Natural killer cell treated with Interleukin-12 subunit alpha and Interleukin-12 subunit beta and Interleukin-15 and Interleukin-18, amount 100 ng/mL, for 72 hours (primary cell): ENCODE measurements at places on chromosomes 12 and 14.

- no peak for DNase-seq
- H3K4me1 ChIP-seq = peaks cover 20% of the 10 kb centered on the region
- H3K27ac ChIP-seq = no peak overlapping the region
- H3K4me3 ChIP-seq = no peak overlapping the region
- peaks cover 26% of the 10 kb centered on the region for H3K27me3 ChIP-seq
Measured at GRCh38 chr12:24944601-24944975, 4.3 kb downstream of the BCAT1 start.

DNA sequence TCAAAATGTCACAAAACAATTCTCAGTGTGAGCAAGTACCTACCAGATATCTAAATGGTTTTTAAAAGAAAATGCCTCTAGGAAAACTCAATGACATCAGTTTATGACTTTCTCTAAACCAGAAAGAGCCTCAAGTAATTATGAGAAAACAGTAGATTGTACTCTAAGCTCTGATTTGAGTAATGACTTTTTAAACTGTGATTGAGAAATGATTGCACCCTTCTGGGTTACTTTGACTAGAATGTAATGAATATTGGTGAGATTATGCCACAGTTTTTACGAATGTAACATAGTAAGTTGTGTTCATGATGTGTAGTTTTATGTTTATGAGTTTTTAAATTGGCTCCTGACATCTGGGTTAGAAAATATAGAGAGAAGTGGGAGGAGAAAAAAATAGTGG, 68.8 kb downstream of the ALX1 start:
- no peak for DNase-seq
- H3K4me1 ChIP-seq = no peaks in the 10 kb centered on the region
- no peak overlapping the region for H3K27ac ChIP-seq
- no peaks in the 10 kb centered on the region for H3K27me3 ChIP-seq

DNA sequence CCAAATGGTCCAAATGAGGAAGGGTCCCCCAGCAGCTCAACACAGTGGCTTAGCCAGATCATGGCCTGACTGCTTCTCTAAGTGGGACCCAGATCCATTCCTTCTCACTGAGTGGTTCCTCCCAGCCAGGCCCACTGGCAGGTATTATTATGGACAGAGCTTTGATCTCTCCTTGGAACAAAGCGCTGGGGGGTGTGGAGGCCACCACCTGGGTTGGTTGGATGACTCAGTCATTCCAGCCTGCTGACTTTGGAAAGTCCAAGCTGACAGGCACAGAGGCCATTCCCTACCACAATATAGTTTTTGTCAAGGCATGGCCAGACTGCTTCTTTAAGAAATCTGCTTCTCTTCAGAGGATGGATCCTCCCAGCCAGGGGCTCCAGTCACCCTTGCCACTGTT, 341.1 kb downstream of the BTG1 start:
- no peaks in the 10 kb centered on the region for H3K27me3 ChIP-seq
- H3K27ac ChIP-seq = no peak overlapping the region
- peaks cover 27% of the 10 kb centered on the region for H3K36me3 ChIP-seq
- no peak overlapping the region for H3K4me3 ChIP-seq

DNA sequence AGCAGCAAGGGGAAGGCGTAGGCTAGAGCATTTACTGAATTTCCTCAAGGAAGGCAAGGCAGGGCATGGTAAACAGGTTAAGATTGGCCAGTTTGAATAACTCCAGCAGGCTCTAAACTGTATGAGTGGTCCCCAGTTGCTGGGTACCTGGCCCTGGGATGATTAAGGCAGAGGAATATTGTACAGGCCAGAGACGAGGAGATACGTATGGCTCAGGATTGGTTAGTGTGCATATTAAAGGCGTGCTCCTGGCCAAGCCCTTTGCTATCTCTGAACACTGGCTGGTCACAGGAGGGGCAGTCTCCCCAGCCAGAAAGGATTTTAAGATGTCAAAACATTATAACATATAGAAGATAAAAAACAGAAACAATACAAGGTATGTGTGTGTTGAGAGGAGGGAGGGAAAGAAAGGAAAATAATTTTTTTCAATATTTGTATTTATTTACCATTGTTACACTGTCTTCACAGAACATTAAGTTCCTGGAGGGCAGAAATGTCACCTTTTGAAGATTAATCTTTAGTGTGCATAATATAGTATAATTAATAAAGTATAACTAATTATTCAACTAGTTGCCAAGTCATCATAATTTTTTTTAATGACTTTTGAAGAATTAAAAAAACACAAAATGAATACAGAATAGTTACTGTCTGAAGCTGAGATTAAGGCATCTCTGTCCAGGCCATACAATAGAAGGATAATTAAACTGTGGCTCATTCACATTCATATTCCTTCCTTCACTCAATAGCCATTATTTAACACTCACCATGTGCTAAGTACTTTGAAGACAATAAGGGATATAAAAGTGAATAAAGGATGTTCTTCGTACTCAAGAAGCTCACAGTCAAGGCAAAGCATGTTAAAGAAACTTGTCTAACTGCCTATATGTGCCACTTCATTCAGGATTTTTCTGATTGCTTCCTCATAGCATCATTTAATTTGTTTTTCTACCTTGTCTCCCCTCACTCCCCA, 41.9 kb downstream of the DCP1B start:
- peaks cover 18% of the 10 kb centered on the region for H3K36me3 ChIP-seq
- no peak overlapping the region for H3K27ac ChIP-seq
- no peaks in the 10 kb centered on the region for H3K4me1 ChIP-seq
- DNase-seq = no peak
- no peak overlapping the region for H3K4me3 ChIP-seq
- H3K27me3 ChIP-seq = no peaks in the 10 kb centered on the region

DNA sequence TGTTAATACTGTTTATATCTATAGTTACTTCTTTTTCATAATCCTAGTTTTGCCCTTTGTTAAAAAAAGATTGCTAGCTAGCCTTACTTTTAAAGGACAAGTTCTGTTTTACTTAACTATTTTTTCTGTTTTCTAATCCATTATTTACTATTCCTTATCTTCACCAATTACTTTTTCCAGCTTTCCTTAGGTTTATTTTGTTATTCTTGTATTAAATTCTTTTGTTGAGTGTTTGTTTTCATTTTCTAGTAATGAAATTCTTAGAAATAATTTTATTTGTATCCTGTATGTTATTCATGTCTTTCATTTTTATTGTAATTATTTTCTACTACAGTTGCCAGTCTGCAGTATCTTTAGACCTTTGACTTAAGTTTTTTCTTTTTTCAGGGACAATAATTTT, 45.7 kb upstream of the GXYLT1 start:
- peaks cover 6% of the 10 kb centered on the region for H3K4me1 ChIP-seq
- H3K36me3 ChIP-seq = peaks cover under 1% of the 10 kb centered on the region
- H3K4me3 ChIP-seq = no peak overlapping the region

GRCh38 chr12:87304406-87304805, 724.8 kb downstream of the C12orf50 start:
- no peaks in the 10 kb centered on the region for H3K4me1 ChIP-seq
- no peak for DNase-seq
- no peak overlapping the region for H3K27ac ChIP-seq
- no peak overlapping the region for H3K4me3 ChIP-seq

GRCh38 chr14:76810953-76811400, 1.7 kb downstream of the ANGEL1 start:
- H3K4me1 ChIP-seq = peaks cover 17% of the 10 kb centered on the region
- H3K4me3 ChIP-seq = peak overlapping the region; percentile 89
- DNase-seq = no peak
- H3K27me3 ChIP-seq = no peaks in the 10 kb centered on the region
- H3K27ac ChIP-seq = peak overlapping the region; percentile 92

DNA sequence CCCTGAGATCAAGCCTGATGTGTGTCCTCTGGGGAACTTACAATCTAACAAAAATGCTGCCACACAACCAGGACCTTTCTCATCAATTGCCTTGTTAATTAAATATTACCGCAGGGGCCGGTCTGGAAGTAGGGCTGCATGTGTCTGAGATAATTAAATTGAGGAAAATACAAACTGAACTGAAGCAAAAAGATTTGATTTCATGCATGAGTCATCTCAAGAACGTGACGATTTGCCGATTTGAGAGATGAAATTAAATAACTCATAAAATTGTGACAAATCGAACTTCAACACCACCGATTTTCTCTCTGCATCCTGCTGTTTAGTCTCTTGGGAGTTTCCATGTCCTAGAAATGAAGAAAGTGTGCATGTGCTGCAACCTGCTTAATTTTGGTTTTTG, 94.6 kb upstream of the DAAM1 start:
- H3K27me3 ChIP-seq = peaks cover 7% of the 10 kb centered on the region
- H3K36me3 ChIP-seq = no peaks in the 10 kb centered on the region
- H3K27ac ChIP-seq = no peak overlapping the region
- no peak for DNase-seq

DNA sequence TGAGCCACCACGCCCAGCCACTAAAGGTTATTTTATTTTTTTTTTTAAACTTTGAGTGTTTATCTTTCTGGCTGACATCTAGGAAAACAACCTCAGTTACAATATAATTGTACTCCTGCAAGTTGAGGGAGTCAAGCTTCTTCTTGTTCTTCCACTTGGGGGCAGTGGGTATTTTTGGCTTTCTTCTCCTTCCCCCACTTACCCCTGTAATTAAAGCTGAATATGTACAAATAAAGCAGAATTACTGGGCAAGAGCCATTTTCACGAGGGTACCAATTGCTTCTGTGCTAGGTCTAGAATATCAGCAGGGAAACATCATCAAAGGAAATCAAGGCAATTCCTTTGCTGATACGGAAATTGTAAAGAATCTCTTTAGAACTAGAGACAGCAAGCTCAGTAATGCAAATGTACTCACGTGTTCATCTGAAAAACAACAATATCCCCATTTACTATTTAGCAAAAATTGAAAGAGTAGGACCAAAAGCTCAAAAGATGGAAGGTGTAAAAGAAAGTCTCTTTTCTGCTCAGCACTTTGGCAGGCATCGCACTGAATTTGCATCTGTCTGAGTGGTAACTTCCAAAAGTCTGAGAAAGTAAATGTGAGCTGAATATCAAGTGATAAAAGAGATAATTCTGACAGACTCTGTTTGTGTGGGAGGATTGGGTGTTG, 72.8 kb downstream of the TAOK3 start:
- H3K27me3 ChIP-seq = no peaks in the 10 kb centered on the region
- no peaks in the 10 kb centered on the region for H3K36me3 ChIP-seq
- H3K27ac ChIP-seq = peak overlapping the region; percentile 79
- no peak for DNase-seq

DNA sequence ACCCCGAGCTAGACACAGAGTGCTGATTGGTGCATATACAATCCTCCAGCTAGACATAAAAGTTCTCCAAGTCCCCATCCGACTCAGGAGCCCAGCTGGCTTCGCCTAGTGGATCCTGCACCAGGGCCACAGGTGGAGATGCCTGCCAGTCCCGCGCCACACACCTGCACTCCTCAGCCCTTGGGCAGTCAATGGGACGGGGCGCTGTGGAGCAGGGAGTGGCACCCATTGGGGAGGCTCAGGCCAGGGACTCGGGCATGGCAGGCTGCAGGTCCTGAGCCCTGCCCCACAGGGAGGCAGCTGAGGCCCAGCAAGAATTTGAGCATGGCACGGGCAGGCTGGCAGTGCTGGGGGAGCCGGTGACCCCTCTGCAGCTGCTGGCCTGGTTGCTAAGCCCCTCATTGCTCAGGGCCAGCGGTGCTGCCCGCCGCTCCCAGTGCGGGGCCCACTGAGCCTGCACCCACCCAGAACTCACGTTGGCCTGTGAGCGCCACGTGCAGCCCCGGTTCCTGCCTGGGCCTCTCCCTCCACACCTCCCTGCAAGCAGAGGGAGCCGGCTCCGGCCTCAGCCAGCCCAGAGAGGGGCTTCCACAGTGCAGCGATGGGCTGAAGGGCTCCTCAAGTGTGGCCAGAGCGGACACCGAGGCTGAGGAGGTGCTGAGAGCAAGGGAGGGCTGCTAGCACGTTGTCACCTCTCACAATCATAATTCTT, 136.7 kb downstream of the PAWR start:
- H3K4me1 ChIP-seq = no peaks in the 10 kb centered on the region
- no peak overlapping the region for H3K27ac ChIP-seq
- no peaks in the 10 kb centered on the region for H3K36me3 ChIP-seq
- no peaks in the 10 kb centered on the region for H3K27me3 ChIP-seq
- no peak for DNase-seq

GRCh38 chr14:70812124-70812818, 3.0 kb upstream of the MAP3K9 start:
- H3K4me3 ChIP-seq = no peak overlapping the region
- H3K4me1 ChIP-seq = peaks cover 8% of the 10 kb centered on the region
- H3K36me3 ChIP-seq = no peaks in the 10 kb centered on the region

DNA sequence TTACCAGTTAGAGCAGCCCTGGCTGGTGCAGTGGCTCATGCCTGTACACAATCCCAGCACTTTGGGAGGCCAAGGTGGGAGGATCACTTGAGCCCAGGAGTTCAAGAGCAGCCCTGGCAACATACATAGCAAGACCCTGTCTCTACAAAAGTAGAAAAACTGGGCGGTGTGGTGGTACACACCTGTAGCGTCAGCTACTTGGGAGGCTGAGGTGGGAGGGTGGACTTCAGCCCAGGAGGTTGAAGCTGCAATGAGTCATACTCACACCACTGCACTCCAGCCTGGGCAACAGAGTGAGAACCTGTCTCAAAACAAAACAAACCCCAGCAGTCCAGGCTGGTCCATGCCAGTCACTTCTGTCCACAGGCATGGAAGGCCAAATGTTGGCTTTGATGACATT, 7.4 kb downstream of the COX14 start:
- peaks cover 21% of the 10 kb centered on the region for H3K4me1 ChIP-seq
- H3K27ac ChIP-seq = no peak overlapping the region
- DNase-seq = no peak
- no peaks in the 10 kb centered on the region for H3K27me3 ChIP-seq
- H3K4me3 ChIP-seq = no peak overlapping the region

GRCh38 chr12:108457006-108457733, 57.9 kb upstream of the FICD start:
- H3K27me3 ChIP-seq = peaks cover 35% of the 10 kb centered on the region
- no peaks in the 10 kb centered on the region for H3K36me3 ChIP-seq
- H3K27ac ChIP-seq = no peak overlapping the region

- no peaks in the 10 kb centered on the region for H3K27me3 ChIP-seq
- peaks cover 20% of the 10 kb centered on the region for H3K36me3 ChIP-seq
- H3K27ac ChIP-seq = no peak overlapping the region
- no peak overlapping the region for H3K4me3 ChIP-seq
- DNase-seq = no peak
Measured at GRCh38 chr12:30598889-30599288, 96.8 kb downstream of the IPO8 start.

GRCh38 chr14:93036652-93037345, 78.9 kb downstream of the ITPK1 start:
- peaks cover 45% of the 10 kb centered on the region for H3K4me1 ChIP-seq
- no peak overlapping the region for H3K27ac ChIP-seq
- H3K36me3 ChIP-seq = no peaks in the 10 kb centered on the region
- H3K4me3 ChIP-seq = no peak overlapping the region

DNA sequence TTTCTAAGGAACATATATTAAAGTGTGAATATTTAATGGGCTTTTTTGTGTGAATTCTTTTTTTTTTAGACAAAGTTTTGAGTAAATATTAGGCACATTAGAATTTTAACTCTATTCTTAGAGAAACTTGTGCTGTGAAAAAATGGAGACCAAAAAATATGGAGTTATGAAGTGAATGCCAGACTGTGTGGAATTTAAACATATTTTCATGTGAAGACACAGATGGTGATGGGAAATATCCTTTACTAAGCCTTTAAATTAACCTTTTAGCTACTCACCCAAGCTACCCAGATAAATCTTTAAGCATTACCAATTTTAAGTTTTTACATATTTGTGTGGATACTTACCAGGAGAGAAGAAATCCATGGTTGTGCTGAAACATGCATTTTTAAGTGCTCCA, 148.8 kb upstream of the OTX2 start:
- no peak overlapping the region for H3K27ac ChIP-seq
- no peaks in the 10 kb centered on the region for H3K4me1 ChIP-seq
- peaks cover 5% of the 10 kb centered on the region for H3K27me3 ChIP-seq
- DNase-seq = no peak
